ENCODE measurements at places on chromosomes 2 and 18. TPM values are rescaled to one million over a fixed set of nuclear protein-coding genes. Genes with fewer than 3 reads are reported as not detected.

PRSS56 gene
- not detected for total RNA-seq

OTOS gene
- total RNA-seq, result not detected

COL6A3 gene
- 2.5 TPM for total RNA-seq

MEP1B gene
- not detected for total RNA-seq

GRCh38 chr2:68768461-68768860 lies 33.9 kb downstream of the ARHGAP25 start:
- DNase-seq, result no peak

GRCh38 chr2:150391779-150392178 lies 95.7 kb downstream of the RND3 start:
- DNase-seq, result no peak

- DNase-seq, result no peak
These were observed 178.7 kb downstream of the EN1 start for GRCh38 chr2:118668431-118669424.

GRCh38 chr2:56583796-56584315 lies 400.1 kb downstream of the CCDC85A start:
- no peak for DNase-seq

DNA sequence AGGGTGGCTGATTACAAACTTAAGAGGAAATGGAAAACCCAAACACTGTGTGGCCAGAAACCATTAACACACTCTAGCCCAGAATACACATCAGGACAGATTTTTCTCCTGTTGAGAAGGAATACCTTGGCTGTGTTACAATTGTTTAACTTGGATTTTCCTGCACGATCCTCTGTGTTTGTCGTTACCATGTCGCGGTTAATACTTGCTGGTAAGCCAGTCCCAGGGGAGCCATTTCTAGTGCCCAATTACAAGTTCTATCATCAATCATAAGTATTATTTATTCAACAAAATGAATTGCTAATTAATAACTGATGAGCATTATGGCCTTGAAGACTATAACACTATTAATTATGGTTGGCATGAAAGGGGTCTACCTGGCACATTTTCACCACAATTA lies 146.8 kb downstream of the LNPK start:
- DNase-seq, result no peak
